ENCODE measurements at places on chromosomes 16 and 17. TPM values are rescaled to one million over a fixed set of nuclear protein-coding genes. Genes with fewer than 3 reads are reported as not detected.

DNA sequence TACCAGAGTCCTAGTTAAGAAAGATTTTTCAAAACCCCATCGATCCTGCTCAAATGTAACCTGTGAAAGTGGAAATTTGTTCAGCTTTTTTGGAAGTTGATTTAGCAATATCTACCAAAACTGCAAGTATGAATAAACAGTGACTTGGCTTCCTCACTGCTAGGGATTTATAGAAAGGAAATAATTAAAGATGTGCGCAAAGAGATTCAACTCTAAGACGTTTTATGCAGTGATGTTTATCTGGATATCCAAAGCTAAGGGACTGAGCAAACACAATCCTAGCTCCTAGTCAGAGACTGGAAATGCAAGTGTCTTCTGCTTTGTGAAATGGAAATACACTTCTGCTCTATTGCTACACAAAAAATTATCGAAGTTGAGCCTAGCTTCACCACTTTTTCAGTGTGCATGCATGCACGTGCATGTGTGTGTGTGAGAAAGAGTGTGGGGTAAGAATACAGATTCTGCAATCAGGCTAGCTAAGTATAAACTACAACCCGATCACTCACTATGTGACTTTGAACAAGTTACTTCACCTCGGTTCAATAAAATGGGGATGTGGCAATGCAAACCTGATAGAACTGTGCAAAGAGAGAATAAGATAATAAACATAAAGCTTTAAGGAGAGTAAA, 52.1 kb upstream of the FOXF1 start:
- H3K4me3 ChIP-seq, result no peak overlapping the region
- DNase-seq, result no peak
- H3K36me3 ChIP-seq, result no peaks in the 10 kb centered on the region

DNA sequence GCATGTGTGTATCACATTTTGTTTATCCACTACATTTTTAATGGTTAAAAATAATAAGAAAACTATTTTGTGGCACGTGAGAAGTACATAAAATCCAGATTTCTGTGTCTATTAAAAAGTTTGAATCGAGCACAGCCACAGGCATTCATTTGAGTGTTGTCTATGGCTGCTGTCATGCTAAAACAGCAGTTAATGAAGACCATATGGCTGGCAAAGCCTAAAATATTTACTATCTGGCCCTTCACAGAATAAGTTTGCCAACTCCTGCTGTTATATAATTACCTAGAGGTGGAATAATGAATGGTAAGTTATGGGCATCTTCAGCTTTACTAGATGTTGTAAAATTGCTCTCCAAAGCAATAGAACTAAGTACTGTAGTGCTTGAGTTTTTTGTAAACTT, 30.5 kb downstream of the TMEM98 start:
- H3K4me3 ChIP-seq, result no peak overlapping the region
- peaks cover 16% of the 10 kb centered on the region for H3K27me3 ChIP-seq
- no peaks in the 10 kb centered on the region for H3K4me1 ChIP-seq
- no peak overlapping the region for H3K27ac ChIP-seq

- H3K4me3 ChIP-seq, result peak overlapping the region; percentile 69
- peaks cover 13% of the 10 kb centered on the region for H3K4me1 ChIP-seq
Measured at GRCh38 chr16:77190190-77190477, 856 bp upstream of the MON1B start.

GRCh38 chr17:75615301-75615700, 17.9 kb upstream of the SMIM5 start:
- no peaks in the 10 kb centered on the region for H3K36me3 ChIP-seq
- no peak overlapping the region for H3K27ac ChIP-seq
- no peaks in the 10 kb centered on the region for H3K4me1 ChIP-seq
- H3K27me3 ChIP-seq, result no peaks in the 10 kb centered on the region
- H3K4me3 ChIP-seq, result no peak overlapping the region
- DNase-seq, result no peak

GRCh38 chr17:40320756-40321523, 12.0 kb downstream of the RARA start:
- H3K27ac ChIP-seq, result no peak overlapping the region
- H3K36me3 ChIP-seq, result no peaks in the 10 kb centered on the region
- no peaks in the 10 kb centered on the region for H3K27me3 ChIP-seq
- no peak overlapping the region for H3K4me3 ChIP-seq
- peaks cover 94% of the 10 kb centered on the region for H3K4me1 ChIP-seq

DNA sequence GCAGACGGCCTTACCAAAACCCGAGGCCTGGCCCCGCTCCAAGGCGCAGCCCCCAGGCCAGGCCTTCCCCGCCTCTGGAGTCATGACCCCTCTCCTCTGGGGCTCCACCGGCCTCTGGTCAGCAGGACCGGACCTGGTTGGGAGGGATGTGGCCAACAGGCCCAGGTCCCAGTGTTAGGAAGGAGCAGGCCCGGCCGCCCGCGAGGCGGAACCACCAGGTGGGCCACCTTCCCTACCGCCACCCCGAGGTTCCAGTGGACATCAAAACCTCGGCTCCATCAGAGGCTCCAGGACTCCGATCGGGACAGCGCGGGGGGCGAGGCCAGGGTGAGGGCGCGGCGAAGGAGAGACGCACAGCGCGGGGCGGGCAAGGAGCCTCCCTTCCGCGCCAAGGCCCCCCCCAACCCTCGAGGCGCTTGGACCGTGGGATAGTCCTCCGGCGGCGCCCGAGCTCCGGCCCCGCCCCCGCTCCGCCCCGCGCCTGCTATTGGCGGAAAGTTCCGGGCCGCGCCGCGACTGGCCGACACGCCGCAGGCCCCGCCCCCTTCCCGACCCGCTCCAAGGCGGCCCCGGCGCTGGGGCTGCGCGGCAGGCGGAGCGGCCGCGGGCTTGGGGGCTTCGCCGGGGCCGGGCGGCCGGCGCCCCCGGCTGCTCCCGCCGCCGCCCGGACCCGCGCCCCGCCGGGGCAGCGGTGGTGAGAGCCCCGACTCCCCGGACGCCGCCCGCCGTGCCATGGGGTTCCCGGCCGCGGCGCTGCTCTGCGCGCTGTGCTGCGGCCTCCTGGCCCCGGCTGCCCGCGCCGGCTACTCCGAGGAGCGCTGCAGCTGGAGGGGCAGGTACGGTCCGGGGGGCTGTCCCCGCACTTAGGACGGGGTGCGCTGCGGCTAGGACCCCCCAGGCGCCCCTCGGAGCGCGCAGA, at the start of gene METRN:
Gene METRN, plus strand, starts transcription at position 561 of the 919 bp plus-strand sequence. Its CDS starts 172 bp downstream, at position 733.
- peaks cover 29% of the 10 kb centered on the region for H3K4me1 ChIP-seq
- H3K36me3 ChIP-seq, result no peaks in the 10 kb centered on the region
- H3K27me3 ChIP-seq, result peaks cover 6% of the 10 kb centered on the region
- H3K4me3 ChIP-seq, result peak within 1 kb of the TSS; percentile 76
- peak; percentile 87 for DNase-seq
- peak within 1 kb of the TSS; percentile 56 for H3K27ac ChIP-seq

DNA sequence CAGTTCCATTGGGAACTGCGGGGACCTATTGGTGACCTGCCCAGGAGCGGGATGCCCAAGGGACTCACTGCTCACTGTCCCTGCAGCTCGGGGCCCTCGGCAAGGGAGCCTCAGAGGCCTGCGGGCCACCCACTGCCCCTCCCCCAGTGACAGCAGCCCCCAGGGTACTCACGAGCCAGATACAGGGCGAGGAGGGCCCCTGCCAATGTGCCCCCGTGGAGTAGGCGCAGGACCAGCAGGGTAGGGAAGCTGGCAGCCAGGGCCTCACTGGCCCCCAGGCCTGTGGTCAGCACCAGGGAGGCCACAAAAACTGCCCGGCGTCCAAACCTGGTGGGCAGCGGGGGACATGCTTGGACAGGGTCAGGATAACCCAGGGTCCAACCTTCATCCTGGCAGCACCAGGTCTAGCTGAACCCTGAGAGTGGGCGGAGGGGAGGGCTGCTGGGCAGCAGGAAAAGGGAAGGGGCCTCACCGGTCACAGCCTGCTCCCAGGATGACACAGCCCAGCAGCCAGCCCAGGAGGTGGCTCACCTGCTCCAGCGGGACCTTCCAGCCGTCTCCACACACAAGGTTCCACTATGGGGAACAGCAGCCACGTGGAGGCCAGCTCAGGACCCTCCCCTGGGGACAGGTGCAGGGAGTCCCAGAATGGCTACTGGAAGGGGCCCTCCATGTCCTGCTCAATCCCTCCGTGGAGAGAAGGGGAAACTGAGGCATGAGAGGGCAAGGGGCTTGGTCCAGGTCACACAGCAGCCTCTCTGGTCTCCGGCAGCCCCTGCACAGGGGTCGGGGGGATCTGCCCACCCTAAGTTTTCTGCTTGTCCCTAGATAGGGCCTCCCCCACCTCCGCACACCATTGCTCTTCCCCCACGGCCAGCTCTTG, 855 bp downstream of the SLC22A31 start:
- peaks cover 36% of the 10 kb centered on the region for H3K27me3 ChIP-seq
- no peak overlapping the region for H3K27ac ChIP-seq
- peaks cover 8% of the 10 kb centered on the region for H3K4me1 ChIP-seq

GRCh38 chr17:48596000-48596734, 2.6 kb upstream of the HOXB5 start:
- H3K27ac ChIP-seq, result no peak overlapping the region
- H3K4me3 ChIP-seq, result peak overlapping the region; percentile 72
- peaks cover 33% of the 10 kb centered on the region for H3K4me1 ChIP-seq
- DNase-seq, result no peak
- H3K36me3 ChIP-seq, result no peaks in the 10 kb centered on the region
- no peaks in the 10 kb centered on the region for H3K27me3 ChIP-seq

DNA sequence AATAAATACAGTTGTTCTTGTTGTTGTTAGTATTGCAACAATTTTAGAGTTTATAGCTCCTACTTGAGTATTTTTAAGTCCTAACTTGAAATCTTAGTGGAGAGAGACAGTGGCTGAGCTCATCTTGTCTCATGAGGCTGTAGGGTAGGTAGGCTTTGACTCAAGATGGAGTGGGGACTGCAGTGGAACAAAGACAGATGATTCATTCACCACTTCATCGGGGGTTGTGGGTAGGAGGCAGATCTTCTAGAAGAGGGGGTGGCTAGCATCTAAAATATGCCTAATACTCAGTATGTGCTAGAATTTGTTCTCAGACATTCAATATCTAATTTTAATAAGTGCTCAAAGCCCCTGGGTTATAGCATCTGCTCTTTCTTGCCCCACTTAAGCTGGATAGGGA, 13.1 kb upstream of the MMD start:
- no peak overlapping the region for H3K4me3 ChIP-seq
- H3K27me3 ChIP-seq, result no peaks in the 10 kb centered on the region

GRCh38 chr17:40378966-40379365, 14.4 kb upstream of the GJD3 start:
- no peak for DNase-seq
- H3K27ac ChIP-seq, result no peak overlapping the region
- H3K36me3 ChIP-seq, result no peaks in the 10 kb centered on the region
- H3K4me1 ChIP-seq, result no peaks in the 10 kb centered on the region
- no peaks in the 10 kb centered on the region for H3K27me3 ChIP-seq

AGRP gene
- 8.0 TPM for total RNA-seq

ZNF213 gene
- total RNA-seq, result 11.6 TPM

PSMB3 gene
- 261 TPM for total RNA-seq

VTN gene
- total RNA-seq, result 226 TPM

TMIGD1 gene
- not detected for total RNA-seq

Data from adrenal gland (tissue), 19 donors.